HT1080 (cell line): ENCODE measurements at places on chromosomes 6 and 20. TPM values are rescaled to one million over a fixed set of nuclear protein-coding genes. Genes with fewer than 3 reads are reported as not detected.

The POLR1C gene
- 56.6 and 59.3 TPM in 2 replicates for total RNA-seq

- DNase-seq = no peak
Measured at GRCh38 chr20:43318755-43319297, 129.1 kb upstream of the PTPRT start.

DNA sequence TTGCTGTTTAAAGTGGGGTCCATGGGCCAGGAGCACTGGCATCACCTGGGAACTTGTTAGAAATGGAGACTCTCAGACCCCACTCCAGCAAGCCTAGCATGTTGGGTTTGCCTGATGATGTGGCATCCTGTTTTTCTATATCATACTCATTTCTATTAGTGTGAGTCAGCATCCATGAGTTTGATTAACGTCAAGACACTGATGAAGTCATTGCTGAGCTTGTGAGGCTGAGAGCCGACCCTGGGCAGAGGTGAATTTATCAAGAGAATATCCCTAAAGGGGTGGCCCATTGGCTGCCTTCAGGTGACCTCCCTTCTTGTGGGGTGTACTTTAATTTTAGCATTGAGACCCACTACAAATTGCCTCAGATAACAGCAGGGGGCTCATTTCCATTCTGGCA, 43.4 kb upstream of the RNF144B start:
- peak; percentile 83 for DNase-seq

The TRIM38 gene
- total RNA-seq = 3.8 and 4.3 TPM in 2 replicates

DNA sequence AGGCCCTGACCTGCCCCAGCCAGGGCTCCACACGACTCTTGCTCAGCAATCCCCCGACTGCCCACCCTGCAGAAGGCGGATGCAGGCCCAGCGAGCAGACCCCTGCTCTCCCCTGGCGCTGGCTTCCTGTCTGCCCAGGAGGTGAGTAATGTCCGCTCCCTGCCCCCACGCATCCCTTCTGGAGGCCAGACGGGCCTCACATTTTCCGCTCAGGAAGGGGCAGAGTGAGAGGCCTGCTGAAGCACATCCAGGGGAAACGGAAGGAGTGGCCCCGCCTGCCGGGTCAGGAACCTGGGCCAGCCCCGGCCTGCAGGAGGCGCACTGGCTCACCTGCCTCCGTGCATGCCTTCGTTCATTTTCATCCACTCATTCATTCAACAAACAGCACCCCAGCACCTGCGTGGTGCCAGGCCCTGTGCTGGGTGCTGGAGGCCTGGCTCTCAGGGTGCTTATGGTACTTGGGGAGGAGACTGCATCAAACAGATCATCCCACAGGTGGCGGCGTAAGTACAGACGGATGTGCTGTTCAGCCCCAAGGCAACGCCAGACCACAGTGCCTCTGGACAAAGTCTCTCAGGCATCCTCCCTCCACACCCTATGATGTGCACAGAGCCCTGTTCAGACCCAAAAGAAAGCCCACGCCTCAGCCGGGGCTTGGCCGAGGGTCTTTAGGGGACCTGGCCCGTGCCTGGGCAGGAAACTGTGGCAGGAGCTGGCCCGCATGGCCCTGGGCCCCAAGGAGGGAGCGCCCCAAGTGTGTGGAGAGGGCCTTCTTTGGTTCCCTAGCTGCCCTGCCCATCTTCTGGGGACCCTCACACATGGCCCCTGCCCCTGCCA, 112.1 kb downstream of the ASXL1 start:
- DNase-seq = peak; percentile 98

GRCh38 chr6:41970436-41970846, 28.8 kb upstream of the CCND3 start:
- DNase-seq = peak; percentile 26

DNA sequence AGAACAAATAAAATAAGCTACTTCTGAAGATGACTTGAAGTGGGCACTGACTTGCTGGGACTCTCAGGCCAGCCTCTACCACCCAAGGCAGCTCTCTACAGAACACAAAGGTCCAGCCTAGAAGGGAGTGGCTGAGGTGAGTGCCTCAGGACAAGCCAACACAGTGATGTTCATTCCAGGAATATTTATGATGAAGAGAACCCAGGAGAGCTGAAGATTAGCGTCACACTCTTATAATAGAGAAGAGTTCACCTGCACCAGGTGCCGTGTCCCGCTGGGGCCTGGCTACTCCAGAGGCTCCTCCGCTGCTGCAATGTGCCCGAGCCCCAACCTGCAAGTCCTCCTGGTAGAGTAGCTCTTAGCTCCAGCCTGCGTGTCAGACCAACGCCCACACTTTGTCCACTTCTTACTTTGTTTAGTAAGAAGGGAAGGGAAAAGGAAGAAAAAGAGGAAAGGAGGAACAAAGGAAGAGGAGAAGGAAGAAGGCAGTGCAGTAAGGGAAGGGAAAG, 182.4 kb upstream of the QKI start:
- DNase-seq = no peak

GRCh38 chr20:22794200-22794599, 209.8 kb upstream of the FOXA2 start:
- no peak for DNase-seq

GRCh38 chr6:91965872-91966271, 1379.0 kb upstream of the MAP3K7 start:
- no peak for DNase-seq
